Mesothelial cell of epicardium (in vitro differentiated cells): ENCODE measurements at places on chromosomes 5 and 9.
A peak's percentile ranks its signal among the peaks of the same experiment; 100 is the strongest.

DNA sequence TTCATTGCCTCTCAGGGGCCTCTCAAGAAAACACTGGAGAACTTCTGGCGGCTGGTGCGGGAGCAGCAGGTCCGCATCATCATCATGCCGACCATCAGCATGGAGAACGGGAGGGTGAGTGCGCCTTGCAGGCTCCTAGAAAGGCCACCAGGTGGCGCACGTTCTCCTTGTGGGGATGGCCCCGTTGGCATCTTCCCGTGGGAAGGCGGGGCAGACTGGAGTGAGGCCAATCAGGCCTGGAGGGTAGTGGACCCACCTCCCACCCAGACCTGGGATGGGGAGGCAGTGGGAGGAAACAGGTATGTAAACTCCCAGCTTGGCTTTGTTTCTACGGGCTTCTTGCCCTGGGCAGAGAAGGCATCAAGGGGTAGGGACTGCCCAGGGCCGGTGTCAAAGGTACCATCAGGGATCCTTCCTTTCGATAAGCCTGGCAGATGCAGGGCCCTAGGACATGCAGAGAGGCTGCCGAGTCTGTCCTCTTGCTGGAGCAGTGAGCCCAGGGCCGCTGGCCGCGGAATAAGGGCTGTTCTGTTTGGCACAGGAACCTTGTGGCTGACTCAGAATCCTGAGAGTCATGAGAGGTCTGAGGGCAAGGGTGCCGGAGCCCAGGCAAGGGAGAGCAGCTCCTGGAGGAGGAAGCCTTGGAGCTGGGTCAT lies 18.9 kb upstream of the SPTLC1 start:
- DNase-seq: peak; percentile 76

GRCh38 chr5:93708442-93708841 lies 33.0 kb downstream of the POU5F2 start:
- DNase-seq: no peak

GRCh38 chr5:173238312-173239232 lies 3.6 kb upstream of the NKX2-5 start:
- DNase-seq: no peak

GRCh38 chr5:179488491-179488890 lies 61.9 kb upstream of the RUFY1 start:
- DNase-seq: no peak

DNA sequence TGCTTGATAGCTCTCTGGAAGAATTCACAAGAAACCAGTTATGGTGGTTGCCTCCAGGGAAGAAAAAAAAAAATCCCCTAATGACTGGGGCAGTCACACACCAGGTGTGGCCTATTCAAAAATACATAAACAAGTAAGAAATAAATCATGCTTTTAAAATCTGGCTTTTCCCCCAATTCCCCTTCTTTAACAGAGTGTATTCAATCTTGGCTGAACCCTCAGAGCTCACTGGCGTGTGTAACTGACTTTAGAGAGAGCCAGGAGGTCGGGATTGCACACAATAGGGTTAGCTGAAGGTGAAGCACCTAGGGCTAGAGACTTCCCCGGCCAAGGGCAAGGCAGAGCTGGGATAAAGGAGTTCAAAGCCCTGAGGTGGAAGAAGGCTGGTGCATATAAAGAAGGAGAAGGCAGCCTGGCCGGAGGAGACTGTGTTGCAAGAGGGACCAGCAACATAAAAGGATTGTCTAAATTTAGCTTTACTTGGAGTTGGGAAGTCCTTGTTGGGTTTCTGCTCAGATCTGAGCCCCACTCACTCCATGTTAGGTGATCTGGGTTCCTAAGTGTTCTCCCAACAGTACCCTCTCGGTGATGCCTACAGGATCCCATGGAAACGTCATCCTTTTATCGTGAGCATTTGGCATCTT lies 19.7 kb downstream of the FNBP1 start:
- DNase-seq: no peak

DNA sequence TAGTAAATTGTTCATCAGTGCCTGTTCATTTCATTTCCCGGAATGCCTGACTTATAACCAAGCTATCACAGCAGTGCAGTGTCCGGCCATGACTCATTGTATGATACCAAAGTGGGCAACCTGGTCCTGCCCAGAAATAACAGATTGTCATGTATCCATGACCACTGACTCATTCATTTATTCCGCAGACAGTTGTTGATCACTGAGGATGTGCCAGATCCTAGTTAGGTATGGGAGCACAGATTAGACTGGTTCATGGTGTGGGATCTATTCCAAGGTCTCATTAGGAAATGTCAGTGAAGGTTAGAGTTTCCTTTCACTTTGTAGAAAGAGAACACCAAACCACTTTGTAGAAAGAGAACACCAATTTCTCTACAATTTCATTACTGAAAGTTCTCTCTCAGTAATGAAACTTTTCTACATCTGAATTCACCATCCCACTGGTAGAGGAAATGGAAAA lies 8.7 kb downstream of the NREP start:
- DNase-seq: no peak

- DNase-seq: no peak
Measured at GRCh38 chr9:121731919-121732318, 80.5 kb downstream of the DAB2IP start.

GRCh38 chr9:36878986-36879982 lies 154.8 kb downstream of the PAX5 start:
- DNase-seq: no peak

DNA sequence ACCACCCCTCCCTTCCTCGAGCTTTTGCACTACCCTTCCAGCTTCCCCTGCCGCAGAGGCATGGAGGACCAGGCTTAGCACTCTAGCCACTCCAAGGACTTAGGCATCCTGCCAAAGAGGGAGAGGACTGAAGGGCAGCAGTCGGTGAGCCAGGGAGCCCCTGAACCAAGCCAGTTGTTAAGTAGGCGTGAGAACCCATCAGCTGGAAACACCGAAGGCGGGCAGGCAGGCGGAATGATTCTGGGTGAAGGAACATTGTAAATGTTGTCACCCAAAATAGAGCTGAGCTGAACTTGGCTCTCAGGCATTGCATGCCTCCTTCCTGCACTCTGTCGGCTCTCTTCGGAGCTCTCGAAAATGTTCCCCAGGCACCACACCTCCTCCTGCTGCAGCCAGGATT lies 42.8 kb downstream of the NRG2 start:
- no peak for DNase-seq

GRCh38 chr9:89194421-89195130 lies 16.0 kb upstream of the SHC3 start:
- no peak for DNase-seq

- no peak for DNase-seq
Measured at GRCh38 chr9:71796100-71796767, 27.9 kb upstream of the CEMIP2 start.

GRCh38 chr5:175844174-175844573 lies 27.2 kb upstream of the CPLX2 start:
- DNase-seq: no peak

GRCh38 chr9:71032779-71033178 lies 88.6 kb downstream of the TRPM3 start:
- DNase-seq: no peak

DNA sequence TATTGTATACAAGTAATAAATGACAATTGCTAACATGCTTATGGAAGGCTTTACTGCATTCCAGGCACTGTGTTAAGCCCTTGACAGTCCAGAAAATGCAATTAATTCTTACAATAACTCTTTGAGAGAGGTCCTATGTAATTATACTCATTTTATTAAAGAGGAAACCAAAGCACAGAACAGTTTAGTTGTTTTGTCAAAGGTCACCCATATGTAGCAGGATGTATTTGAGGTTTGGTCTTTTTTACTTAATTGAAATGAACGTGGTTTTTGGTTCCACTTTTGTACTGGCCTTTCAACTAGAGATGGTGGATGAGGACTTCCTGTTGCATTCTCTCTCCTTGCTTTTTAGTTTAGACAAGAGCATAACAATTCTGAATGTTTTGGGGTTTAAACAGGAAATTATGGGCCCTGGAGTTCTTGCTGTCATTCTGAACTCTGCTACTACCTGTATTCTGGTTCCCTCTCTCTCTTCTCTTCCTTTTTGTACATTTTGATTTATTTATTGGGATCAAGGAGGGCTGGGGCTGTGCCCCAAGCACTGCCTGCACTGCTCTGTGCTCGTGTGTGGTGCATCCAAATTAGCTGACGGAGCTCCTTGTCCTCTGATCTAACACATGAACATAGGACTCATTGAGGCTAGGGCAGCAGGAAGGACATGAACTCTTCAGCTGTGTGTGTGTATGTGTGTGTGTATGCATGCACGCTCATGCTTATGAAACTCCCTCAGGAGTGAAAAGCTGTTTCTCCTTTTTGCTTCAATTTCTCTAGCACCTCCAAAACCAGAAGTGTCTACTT lies 47.4 kb downstream of the SLC28A3 start:
- DNase-seq: no peak

DNA sequence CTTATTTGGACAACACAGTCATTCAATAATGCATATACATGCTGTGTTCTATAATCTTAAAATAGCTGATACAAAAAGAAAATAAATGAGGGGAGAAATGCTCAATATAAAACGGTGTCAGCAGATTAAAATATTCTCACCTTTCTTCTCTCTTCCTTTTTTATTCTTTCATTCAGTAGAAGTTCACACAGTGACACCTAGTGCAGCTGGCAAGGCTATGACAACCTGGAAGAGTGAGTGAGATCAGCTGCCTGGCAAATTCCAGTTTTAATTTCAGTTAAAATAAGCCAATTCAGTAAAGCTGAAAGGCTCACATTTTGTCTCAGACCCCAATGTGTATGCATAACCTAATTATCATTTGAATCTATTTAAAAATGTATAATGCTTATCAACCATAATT lies 150.3 kb downstream of the RASEF start:
- DNase-seq: no peak

DNA sequence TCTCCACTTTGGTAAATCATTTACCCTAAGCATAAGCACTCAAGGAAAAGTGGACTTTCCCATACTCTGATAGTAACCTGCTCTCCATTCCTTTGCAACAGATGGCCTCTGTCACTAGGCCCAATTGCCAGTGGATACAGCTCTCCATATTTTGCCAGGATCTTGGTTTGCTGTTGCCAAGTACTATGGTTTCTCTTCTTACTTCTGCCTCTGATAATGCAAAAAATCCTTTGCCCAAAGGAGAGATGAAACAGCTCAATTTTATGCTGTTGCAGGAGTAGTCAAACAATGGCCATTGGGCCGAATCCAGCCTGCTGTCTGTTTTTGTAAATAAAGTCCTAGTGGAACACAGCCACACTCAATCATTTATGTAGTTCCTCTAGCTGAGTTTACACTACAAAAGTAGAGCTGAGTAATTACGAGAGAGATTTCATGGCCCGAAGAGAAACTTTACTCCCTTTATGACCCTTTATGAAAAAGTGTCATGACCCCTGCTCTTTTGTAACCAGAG lies 92.5 kb downstream of the HTR4 start:
- no peak for DNase-seq

DNA sequence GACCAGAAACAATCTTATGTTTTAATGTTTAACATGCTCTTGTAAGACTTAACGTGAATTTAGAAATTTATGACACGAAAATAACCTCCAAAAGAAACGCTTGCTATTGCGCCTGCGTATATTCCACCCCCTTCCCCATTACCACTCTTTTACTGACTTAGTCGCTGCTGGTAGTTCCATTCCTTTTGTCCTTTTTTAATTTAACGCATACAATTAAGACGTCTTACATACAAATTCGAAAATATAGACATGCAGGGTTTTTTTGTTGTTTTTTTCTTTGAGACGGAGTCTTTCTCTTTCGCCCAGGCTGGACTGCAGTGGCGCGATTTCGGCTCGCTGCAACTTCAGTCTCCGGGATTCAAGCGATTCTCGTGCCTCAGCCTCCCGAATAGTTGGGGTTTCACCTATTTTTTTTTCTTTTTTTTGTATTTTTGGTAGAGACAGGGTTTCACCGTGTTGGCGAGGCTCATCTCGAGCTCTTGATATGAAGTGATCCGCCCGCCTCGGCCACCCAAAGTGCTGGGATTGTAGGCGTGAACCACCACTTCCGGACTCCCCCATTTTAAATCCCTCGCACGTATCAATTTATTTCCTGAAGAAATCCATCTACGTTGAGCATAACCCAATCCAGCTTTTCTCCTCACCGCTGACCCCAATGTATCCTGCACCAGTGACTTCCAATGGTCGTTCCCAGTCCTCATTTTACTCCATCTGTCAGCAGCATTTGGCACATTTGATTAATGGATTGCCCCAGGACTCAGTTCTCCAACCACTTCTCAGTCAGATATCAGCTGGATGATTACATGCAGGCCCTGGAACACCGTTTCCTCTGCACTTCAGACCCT lies 684 bp upstream of the MED7 start:
- DNase-seq: no peak

GRCh38 chr5:36739751-36740221 lies 133.4 kb downstream of the SLC1A3 start:
- DNase-seq: no peak

DNA sequence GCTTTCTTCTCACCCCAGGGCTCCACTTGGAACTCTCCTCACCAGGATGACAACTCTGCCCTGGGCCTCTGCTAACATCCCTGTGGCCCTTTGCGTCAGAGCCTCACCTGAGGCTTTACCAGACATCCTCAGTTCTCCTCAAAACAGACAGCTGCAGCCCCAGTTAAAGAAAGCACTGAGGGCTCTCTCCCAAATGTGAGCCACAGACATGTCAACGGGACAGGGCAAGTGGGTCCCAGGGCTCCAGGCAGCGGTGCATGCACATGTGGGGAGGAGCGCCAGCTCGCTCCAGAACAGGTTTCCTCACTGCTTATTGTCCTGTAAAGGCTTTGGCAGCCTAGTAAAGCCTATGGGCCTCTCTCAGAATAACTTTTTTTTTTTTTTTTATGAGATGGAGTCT lies 37.3 kb downstream of the IPPK start:
- DNase-seq: no peak

GRCh38 chr5:15774632-15775031 lies 274.7 kb downstream of the FBXL7 start:
- DNase-seq: no peak

DNA sequence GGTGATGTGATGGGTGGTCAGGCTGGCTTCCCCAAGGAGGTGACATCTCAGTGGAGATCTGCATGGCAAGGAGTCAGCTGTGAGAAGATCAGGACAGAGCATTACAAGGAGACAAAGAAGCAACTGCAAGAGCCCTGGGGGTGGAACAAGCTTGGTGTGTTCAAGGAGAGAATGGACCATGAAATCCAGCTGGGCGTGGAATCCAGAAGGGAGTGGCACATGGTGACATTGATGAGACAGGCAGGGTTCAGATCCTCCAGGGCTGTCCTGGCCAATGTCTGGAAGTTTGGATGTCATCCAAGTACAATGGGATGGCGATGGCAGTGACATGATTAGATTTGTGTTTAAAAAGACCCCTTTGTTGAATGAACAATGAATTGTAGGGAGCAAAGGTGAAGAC lies 175.6 kb downstream of the MACROH2A1 start:
- DNase-seq: peak; percentile 13

- no peak for DNase-seq
Measured at GRCh38 chr5:174307656-174308271, 262.3 kb downstream of the NSG2 start.

GRCh38 chr9:77750284-77750683 lies 102.2 kb upstream of the GNA14 start:
- DNase-seq: no peak
